HFF-Myc (cell line): ENCODE measurements at places on chromosomes 7 and 10.

DNA sequence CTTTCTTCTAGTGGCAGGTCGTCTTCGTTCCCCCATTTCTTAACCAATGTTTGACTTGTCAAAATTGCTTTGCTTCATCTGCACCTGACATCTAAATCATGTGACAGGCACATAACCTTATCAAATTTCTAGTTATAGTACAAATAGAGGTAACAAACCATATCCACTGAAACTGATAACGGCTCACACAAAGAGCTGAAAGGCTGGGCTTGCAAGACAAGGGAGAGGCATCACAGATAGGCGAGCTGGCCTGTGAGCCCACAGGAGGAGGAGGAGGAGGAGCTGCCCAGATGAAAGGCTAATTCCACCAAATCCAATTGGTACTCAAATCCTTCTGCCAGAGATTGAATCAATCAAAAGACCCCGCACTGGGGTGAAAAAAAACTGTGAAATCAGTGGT lies 80.2 kb upstream of the NEBL start:
- DNase-seq = no peak

DNA sequence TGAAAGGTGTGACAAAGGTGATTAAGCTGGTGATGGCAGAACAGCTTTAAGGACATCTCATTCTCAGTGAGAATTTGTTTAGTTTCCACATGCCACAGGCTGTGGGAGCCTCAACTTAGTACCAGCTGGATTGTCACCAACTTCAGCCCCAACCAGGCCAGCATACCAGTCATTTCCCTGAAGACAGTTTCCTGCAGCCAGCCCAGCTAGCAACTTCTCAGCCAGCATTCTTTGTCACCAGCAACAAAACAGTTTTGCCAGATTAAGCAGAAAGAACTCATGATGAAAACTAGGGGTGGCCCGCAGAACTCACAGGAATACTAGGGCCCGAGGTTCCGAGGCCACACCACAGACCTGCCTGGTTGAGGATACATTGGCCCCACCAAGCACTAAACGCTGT lies 68.8 kb upstream of the UNC5B start:
- no peak for DNase-seq

DNA sequence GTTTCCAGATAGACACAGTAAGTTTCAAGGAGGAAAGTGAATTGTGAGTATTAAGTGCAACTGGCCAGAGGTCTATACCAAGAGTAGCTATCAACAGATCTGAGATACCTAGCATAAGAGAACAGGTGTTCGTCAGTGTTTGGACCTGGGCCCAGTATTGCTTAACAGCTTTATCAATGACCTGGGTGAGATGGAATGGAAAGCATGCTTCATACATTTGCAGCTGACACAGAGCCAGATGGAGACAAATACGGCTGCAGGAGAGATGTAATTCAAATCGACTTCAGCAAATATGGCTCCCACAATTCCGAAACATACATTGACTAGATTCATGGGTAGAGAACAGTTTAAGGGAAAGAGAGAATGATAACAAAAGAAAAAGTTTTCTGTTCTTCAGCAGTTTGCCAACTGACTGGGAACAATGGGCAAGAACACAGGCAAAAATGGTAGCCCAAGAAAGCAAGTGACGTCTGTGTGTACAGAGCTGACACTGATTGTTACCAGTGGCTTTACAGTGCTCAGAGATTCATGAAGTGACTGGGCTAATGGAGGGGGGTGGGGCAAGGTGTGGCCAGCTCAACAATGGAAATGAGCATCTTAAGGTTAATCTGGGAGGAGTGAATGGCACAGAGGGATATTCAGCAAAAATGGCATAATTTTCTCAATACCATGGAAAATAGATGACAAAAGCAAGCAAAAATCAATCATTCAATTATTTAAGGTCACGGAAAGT lies 28.0 kb upstream of the COBL start:
- no peak for DNase-seq

DNA sequence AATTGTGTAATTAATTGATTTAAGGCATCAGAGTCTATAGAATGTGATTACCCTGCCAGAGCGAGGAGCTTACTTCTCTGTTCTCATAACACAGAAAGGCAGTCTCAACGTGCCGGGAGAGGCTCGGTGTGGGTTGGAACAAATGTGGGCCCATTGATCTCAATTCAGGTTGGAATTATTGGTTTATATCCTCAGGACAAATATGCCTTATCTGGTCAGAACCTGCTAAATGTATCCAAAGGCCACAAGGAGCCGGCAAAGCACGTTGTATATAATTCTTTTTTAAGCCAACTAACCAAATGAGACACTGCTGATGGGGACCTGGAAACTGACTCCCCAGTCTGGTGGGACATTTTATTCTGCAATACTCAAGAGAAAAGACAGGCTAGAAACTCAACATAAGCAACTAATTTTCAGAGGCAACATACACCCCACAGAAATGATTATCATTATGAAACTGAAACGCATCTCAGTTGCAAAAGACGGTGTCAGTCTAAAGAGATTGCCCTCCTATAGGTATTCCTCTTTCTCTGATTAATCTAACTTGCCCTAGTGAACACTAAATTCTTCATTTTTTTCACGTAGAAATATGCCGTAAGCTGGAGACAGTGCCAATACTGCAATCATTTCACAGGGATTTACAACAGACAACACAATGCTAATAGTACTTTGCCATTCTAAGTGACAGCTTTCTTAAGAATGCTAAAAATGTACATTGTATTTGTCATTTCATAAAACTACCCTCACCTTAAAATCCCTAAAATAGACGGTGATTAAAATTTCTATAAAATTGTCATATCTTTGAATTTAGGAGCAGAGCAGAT lies 9.4 kb downstream of the EBF3 start:
- DNase-seq = no peak

GRCh38 chr10:31578181-31578852 lies 259.3 kb downstream of the ZEB1 start:
- no peak for DNase-seq

- DNase-seq = no peak
These were observed 30.4 kb upstream of the SHH start for GRCh38 chr7:155842496-155843265.

DNA sequence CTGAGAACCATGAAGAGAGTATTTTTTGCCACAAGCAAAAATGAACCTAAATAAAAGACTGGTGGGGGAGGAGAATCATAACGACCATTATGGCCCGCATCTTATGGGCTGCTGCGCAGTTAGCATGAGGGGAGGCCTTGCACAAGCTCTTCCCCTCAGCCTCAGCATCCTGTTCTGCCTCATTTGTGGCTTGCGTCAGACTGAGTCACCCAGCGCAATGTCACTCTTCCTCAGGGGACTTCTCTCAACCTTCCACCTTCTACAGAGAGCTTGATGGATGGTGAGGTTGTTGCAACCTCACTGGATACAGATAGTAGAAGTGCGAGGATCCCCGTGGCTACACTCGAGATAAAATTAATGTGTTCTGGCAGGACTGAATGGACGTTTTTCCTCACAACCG lies 16.8 kb upstream of the GPR15LG start:
- no peak for DNase-seq

DNA sequence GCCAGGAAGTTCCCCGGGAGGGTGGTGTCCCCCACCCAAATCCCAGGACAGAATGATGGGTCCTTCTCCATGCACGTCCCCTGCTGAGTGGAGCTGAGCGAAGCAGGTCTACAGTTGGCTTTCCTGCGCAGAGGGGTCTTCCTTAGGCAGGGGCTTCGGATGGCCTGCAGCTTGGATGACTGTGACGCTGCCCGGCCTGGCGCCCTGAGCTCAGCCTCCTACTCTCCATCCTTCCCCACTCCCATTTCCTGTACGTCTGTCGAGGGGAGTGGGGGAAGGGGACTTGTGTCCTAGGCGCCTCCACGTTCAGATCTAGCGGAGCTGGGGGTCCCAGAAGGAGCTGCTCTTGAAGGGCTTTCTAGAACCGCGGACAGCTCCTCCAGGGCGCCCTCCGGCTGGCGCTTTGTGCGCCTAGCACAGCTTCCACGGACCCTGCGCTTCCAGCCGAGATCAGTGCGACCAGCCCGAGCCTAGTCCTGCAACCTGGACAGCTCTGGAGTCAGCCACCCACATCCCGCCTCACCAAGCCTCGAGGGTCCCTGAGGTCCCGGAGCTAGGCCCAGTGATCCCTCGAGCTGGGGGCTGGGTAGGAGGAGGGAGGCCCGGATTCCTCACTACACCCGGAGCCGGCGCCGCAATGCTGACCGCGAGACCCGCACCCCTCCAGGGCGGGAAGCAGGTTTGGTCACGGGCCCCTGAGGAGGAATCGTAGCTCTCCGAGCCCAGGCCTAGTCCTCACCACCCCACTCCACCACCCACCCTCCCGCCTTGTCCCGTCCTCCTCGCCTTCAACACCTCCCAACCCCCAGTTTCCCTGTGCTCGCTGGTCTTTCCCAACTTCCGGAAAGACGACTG lies 1.9 kb downstream of the GRID1 start:
- no peak for DNase-seq

- DNase-seq = no peak
These were observed 906.7 kb downstream of the GRID1 start for GRCh38 chr10:85459906-85460305.

- no peak for DNase-seq
These were observed 10.3 kb downstream of the FAM3C start for GRCh38 chr7:121385800-121386179.

DNA sequence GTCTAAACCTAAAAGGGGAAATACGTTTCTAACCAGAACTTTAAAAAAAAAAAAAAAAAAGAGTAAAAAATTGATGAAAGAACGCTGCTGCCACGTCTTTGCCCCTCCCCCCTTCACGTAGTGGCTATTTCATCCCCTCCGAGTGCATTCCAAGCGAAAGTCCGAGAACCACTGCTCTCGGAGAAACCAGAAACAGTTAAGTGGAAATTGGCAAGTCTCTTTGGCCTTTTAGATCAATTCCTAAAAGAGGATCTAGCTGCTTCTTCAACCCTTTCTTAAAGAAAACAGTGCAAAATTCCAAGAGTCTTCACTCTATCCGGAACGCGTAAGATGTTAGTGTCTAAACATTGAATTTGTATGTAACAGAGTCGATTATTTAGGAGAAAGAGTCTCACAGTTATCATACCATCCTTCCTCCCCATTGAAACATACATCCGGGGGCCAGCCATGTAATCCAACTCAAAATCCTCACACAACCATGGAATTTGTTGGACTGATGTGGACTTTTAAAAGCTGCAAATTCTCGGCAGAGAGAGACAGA lies 1.1 kb downstream of the P4HA1 start:
- DNase-seq = no peak

GRCh38 chr10:21445163-21445562 lies 80.3 kb downstream of the SKIDA1 start:
- no peak for DNase-seq

DNA sequence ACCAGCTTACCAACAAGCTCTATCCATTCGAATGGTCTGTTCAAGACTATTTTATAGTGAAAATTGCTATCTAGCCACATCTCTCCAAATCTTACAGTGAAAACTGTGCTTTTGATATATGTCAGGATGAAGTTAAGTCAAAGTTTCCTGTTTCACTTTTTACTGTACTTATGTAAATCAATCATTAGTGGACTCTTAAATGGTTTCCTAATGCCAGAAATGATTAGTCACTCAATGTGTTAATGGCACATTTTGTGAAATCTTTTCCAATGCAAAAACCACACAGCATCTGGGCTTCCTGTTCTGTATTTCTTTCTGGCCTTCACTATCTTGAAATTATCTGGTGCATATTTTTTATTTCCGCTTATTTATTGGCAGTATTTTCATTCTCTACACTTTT lies 87.3 kb upstream of the STEAP1B start:
- no peak for DNase-seq

DNA sequence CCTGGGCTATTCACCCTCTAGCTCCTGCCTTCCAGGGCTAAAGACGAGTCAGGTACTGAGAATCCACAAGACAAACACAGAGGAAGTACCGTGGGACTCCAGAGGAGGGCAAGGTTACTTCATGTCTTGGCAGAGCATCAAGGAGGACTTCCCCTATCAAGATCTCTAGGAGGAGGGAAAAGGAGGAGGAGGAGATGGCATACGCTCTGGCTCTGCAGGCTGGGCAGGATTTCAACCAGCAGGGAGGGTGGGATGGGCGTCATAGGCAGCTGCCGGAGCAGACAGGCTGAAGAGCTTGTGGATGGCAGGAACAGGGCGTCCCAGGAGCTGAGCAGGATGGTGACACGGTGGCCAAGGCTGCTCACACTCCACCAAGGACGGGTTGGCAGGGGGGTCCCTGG lies 21.3 kb downstream of the MDH2 start:
- peak; percentile 72 for DNase-seq

DNA sequence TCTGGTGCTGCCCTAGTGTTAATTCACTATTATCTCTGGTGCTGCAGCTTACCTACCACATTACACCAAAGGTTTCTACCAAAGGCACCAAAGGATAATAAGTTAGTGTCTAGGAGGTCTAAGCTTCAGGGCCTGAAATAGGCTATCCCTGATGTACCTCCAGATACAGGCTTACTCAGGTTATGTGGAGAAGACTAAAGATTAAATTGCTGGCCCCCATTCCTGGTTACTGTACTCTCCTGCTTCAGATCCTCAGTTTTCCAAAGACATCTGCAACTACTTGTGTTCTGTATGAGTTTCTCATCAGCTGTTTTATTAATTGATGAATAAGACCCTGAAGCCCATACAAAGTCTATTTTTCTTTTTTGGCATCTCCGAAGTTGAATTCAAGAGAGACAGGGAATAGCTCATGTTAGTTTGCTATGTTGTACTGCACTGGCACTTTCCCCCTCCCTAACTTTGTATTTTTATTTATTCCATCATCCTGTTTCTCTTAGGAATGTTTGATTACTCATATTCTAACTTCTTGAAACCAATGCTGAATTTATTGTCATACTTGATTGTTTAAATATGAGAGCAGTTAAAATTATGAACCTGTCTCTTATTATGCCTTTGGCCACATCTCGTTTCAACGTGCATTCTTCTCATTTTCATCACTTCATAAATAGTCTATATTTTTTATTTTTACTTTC lies 85.9 kb downstream of the PON1 start:
- DNase-seq = no peak
